ENCODE measurements at places on chromosomes 6 and 20.

GRCh38 chr6:24205020-24205492, 79.0 kb downstream of the NRSN1 start:
- DNase-seq: no peak

- DNase-seq: no peak
These were observed 90.0 kb downstream of the PLG start for GRCh38 chr6:160791981-160792418.

- no peak for DNase-seq
These were observed 432.7 kb downstream of the TFAP2A start for GRCh38 chr6:9982215-9982614.

GRCh38 chr6:4822476-4822875, 46.3 kb downstream of the CDYL start:
- no peak for DNase-seq

- no peak for DNase-seq
These were observed 139.5 kb upstream of the AFDN start for GRCh38 chr6:167687116-167687725.

DNA sequence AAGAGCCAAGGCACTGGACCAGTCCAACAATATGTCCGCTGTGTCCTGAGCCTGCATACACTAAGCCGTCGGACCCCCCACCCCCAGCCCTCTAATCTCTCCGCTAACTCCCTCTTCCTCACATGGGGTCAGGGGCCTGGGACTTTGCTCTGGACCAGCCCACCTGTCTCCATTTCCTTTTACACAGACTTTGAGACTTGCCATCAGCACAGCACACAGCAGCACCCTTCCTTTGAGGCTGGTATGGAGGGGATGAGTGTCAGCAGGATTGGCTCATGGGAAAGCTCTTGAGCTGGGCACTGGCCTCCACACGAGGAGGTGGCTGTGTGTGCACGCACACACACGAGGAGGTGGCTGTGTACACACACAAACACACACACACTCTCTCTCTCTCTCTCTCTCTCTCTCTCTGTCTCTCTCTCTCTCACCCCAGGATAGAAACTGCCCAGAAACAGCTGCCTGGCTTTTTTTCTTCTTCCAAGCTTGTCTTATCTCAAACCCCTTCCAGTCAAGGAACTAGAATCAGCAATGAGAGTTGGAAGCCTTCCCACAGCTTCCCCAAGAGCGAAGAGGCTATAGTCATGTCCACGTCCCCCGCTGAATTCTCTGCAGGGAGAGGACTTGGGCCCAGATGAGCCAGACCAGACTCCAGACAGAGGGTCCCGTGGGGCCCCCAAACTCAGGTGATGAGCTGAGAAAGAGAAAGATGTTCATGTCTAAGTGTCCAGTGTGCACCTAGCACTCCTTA, 18.6 kb downstream of the SLC9A8 start:
- DNase-seq: no peak

- no peak for DNase-seq
These were observed at the start of gene BLTP3A for GRCh38 chr6:34791701-34792604. Gene BLTP3A (plus strand): TSS chr6:34792083. CDS start chr6:34792251, 168 bp downstream.

- DNase-seq: no peak
These were observed 34.2 kb upstream of the IRF4 start for GRCh38 chr6:357261-357790.

DNA sequence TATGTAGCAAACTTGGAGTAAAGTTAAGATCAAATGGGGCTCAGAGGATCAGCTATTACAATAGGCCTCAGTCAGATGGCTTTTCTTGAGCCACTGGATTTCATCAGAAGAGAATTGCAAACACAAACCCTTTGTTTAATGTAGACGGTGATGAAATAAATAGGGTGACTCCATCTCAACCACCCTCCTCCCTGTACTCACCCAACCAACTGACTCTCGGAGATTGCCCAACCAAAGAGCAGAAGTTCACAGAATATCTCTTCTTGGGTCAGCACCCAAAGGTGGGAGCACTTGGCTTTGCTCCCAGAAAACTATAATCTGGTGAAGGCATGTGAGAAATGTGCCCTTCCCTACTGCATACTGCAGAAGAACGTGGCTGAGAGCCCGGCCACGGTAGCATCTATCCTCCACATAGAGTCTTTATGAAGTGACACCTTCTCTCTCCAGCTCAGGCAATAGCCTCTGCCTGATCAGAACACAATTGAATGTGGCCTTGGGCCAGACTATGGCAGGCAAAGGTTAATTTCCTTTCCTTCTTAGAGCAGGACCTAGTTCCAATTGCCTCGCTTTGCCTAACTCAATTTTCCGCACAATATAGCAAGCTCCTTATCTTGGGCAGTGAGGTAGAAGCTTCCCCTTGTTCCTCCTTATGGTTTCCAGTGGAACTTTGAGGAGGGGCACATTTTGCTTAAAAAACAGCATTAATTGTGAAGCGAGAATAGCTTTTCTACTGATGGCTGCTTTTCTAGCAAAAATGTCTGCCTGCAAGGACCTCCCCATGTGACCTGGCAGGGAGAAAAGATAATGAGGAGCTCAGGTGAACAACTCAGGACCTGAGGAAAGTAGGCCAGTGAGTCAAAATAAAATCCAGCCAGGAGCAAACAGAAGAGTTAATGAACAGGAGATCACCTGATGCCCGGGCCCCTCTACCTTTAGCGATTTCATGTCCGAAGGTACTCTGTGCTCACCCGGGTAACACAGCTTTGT, 79.4 kb downstream of the GFOD1 start:
- peak; percentile 99 for DNase-seq

- DNase-seq: no peak
These were observed 605 bp upstream of the PPP1R16B start for GRCh38 chr20:38804682-38805501.

- DNase-seq: no peak
These were observed 10.3 kb downstream of the MTO1 start for GRCh38 chr6:73471686-73472290.

DNA sequence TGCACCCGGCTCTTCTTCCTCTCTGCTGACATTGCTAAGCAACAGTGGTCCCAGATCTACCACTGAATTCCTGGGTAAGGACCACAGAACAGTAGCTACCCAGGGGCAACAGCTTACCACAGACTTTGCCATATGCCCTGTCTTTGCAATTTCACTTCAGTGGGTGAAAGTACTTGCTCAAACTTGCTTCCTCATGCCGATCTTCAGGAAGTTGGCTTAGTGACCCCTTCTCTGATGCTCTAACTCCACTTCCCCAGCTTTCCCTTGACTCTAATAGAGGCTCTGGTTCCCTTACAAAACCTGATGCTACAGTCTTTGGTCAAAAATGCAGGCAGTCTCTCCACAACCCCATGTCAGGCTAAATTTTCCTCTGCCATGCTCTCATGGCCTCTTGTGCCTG, 3.3 kb upstream of the TAAR5 start:
- DNase-seq: no peak

DNA sequence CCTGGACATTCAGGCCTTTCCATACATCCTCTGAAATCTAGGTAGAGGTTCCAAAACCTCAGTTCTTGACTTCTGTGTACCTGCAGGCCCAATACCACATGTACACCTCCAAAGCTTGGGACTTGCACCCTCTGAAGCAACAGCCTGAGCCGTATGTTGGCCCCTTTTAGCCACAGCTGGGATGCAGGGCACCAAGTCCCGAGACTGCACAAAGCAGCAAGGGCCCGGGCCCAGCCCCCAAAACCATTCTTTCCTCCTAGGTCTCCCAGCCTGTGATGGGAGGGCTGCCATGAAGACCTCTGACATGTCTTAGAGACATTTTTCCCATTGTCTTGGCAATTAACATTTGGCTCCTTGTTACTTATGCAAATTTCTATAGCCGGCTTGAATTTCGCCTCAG, 107.4 kb upstream of the FRMD1 start:
- DNase-seq: no peak

GRCh38 chr6:30025186-30025585, 35.9 kb upstream of the POLR1H start:
- no peak for DNase-seq

DNA sequence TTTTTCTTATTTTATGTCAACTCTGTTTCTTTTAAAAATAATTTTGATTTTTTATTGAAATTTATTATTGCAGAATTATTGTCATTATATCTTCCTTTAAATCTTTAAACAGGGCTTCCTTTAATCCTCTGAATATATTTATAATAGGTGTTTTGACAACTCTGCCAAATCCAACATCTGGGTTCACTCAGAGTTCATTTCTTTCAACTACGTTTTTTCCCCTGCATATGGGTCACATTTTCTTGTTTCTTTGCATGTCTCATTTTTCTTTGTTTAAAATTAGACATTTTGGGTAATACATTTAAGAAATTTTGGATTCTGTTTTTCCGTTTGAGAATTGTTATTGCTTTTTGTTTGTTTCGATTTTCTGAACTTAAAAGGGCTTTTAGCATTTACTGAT, 655.1 kb upstream of the CITED2 start:
- no peak for DNase-seq

DNA sequence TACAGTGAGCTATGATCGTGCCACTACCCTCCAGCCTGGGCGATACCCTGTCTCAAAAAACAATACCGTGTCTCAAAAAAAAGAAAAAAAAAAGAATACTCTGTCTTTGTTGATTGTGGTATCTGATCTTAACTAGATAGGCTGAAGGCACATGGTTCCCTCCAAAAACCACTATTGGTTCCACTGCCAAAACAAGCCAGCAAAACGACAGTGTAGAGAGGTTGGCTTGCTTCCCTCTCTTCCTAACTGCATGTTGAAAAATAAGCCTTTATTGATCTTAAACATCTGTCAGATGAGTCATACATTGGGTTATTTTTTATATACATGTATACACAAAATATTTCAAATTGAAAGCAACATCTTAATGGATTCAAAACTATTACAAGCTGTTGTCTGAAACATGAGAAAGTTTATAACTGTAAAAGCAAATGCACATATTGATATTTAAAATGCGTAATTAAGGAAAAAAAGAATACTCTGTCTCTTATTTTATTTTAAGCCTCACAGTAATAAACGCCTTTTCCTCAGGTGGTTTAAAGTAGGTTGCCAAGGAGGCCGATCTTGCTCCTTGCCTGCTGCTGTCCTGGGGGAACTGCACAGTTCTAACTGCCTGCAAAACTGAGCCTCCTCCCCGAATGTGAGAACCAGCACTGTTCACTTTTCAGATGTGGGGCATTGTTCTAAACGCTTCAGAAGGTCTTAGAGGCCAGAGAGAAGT, 7.0 kb upstream of the NINL start:
- DNase-seq: no peak

DNA sequence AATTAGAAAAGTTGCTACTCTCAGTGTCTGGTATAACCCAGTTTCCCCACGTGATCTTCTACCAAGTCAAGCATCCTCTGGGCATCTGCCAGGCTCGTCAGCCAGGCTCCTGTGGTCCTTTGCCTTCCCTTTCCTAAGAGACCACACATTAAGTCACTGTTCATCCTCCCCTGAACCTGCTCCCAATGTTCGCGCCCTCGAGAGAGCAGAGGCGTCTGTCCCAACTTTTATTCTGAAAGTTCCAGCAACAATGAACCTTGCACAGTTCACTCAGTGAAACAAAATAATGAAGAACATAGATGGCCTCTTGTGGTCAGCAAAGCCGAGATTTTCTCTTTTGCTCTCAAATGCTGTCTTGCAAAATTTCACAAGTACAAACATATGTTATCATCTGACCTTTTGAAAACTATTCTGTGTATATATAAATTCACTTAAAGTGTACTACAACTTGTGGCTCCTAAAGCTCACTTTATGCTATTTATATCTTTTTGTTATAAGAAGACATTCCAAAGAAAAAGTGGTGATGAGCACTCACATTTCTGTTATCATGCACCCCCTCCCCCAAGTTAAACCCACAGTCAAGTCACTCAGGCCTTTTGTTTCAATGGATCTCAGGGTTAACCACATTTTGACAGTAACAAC, 39.2 kb upstream of the NHSL1 start:
- DNase-seq: no peak

GRCh38 chr20:12886618-12887363, 122.0 kb upstream of the SPTLC3 start:
- DNase-seq: no peak

GRCh38 chr6:345747-346385, 45.7 kb upstream of the IRF4 start:
- DNase-seq: no peak

GRCh38 chr6:169831450-169832246, 80.2 kb downstream of the ERMARD start:
- DNase-seq: no peak

- no peak for DNase-seq
These were observed 176.9 kb upstream of the CITED2 start for GRCh38 chr6:139551376-139551775.

GRCh38 chr6:44923444-44923843, 404.7 kb upstream of the RUNX2 start:
- no peak for DNase-seq

GRCh38 chr6:4319981-4320683, 184.8 kb upstream of the ECI2 start:
- DNase-seq: no peak

- no peak for DNase-seq
These were observed 45.7 kb downstream of the RAMACL start for GRCh38 chr6:166540631-166541331.

GRCh38 chr6:23081701-23082100, 512.3 kb downstream of the HDGFL1 start:
- DNase-seq: no peak

- no peak for DNase-seq
These were observed 45.0 kb downstream of the TBC1D7 start for GRCh38 chr6:13283331-13283730.

DNA sequence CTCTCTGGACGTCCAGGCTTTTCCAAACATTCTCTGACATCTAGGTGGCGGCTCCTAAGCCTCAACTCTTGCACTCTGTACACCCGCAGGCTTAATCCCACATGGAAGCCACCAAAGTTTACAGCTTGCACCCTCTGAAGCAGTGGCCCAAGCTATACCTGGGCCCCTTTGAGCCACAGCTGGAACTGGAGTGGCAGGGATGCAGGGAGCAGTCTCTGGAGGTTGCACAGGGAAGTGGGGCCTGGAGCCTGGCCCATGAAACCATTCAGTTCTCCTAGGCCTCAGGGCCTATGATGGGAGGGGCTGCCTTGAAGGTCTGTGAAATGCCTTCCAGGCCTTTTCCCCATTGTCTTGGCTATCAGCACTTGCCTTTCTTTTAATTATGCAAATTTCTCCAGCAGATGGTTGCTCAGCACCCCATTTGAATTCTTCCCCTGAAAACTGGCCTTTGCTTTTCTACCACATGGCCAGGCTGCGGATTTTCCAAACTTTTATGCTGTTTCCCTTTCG, 64.9 kb downstream of the IRF4 start:
- DNase-seq: no peak

DNA sequence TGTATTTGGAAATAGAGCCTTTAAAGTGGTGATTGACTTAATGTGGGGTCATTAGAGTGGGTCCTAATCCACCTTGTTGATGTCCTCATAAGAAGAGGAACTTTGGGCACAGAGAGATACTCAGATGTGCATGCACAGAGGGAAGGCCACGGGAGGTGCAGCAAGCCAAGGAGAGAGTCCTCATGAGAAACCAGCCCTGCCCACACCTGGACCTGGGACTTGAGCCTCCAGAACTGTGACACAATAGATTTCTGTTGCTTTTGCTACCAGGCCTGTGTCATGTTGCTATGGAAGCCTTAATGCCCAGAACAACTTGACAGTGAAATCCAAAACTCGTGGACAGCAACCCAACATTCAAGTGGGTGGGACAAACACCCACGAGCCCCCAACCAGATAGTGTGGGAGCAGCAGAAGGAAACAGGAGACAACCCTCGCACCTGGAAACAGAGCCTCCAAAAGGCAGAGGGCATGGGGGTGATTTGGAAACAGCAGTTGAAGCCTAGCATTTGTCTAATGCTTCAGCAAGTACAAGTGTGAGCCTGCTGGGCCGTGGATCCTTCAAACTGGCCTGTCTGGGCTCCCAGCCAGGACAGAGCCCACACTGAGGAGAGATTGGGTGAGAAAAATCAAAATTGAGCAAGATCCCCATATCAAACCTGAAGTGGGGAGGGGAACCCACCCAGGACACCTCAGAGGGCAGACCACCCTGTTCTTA, 201.0 kb upstream of the CST7 start:
- no peak for DNase-seq

Data from epithelial cell of proximal tubule (primary cell).